ENCODE measurements at places on chromosomes 4 and X.

GRCh38 chrX:1502241-1502640 is 34.7 kb downstream of the P2RY8 start:
- DNase-seq = no peak

- no peak for DNase-seq
Measured at GRCh38 chr4:170662250-170662649, 572.5 kb upstream of the AADAT start.

DNA sequence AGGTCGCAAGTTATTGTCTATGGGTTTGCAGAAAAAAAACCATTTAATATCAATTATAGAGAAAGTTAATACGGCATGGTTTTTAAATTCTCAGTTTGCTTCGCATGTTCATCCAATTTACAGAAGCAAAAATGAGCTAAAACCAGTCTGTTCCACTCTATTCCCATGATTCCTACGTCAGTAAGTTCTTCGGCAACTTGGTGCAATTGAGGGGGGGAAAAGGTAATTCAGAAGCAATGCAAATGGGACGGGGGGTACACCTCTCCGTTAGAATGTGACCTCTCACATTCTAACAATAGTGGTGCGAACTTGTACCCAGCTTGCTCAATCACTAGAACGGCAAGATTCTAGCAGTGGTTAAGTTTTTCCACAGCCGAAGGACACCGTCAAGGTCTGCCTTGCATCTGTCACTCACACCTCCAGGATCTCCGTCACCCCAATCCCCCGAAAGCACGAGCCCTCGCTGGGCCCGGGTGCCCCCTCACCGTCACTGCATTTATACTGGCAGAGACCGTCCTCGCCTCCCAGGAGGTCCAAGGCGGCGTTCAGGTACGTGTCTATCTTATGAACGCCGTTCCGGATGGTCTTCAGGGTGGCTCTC is 653 bp downstream of the PLA2G12A start:
- no peak for DNase-seq

DNA sequence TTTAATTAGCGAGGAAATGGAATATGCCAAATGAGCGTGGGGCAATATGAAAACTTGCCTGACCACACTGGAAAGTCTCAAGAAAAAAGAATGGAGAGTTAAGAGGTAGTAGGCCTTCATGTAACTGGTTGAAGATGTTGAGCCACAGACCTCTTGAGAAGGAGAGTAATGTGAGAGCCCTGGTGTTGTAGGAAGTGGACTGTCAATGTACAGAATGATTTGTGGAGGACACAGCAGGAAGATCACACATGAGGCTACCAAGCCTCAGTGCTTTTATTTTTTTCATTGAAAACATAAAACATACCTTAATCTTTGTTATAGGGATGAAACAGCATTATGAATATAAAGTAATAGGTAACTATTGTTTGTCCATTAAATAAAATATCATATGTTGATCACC is 331.6 kb downstream of the UNC5C start:
- DNase-seq = no peak

- DNase-seq = no peak
Measured at GRCh38 chr4:124032035-124032434, 635.4 kb downstream of the SPRY1 start.

- DNase-seq = no peak
Measured at GRCh38 chr4:118743867-118744266, 58.7 kb downstream of the METTL14 start.

DNA sequence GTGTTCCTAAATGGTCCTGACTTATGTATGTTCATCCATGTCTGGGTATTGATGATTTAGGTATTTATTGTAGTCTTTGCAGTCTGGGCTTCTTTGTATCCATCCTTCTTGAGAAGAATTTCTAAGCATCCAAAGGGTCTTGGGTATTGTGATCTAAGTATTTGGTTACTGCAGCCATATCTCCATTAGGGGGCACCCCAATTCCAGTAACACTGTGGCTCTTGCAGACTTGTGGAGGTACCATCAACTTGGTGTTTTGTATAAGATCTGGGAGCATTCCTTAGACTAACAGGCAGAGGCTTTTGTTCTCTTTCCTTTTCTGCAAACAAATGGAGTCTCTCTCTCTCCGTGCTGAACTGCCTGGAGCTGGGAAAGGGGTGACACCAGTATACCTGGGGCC is 113.7 kb upstream of the NEXMIF start:
- DNase-seq = peak; percentile 63

- peak; percentile 86 for DNase-seq
Measured at GRCh38 chrX:154436983-154437752, at the start of gene GDI1. GDI1 (plus strand) TSS chrX:154437154; CDS start chrX:154437255, 101 bp downstream.

DNA sequence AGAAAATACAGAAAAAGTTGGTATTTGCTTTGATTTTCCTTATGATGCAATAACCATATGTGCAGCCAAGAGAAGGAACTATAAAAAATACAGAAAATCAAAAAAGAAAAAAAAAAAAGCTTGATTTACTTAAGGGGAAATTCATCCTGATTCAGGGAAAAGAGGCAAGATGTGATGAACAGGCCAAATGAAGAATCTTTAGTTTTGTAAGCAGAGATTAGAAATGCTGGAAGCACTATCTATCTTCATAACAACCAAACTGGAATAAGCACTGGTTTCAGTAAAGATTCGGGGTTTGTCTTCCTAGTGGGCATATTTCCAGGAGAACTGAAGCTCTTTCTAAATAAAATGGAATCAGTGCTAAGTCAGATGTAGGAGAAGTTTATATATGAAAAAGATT is 82.9 kb upstream of the KCNIP4 start:
- DNase-seq = no peak

DNA sequence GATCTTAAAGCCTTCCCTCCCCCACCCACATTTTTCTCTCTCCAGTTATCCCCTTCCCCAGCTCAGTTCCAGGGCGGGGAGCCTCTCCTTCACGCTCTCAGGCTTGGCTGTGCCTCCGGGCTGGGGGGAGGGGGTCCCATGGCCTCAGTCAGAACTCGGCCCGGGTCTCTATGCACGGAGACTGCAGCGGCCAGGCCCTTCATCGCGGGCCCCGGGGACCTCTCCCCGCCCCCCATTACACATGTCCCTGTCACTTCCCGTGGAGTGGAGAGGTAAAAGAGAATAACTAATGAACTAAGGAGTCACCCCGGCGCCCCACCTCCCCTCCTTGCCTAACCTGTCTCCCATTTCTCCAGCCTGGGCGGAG is 838 bp upstream of the PRICKLE3 start:
- DNase-seq = no peak

DNA sequence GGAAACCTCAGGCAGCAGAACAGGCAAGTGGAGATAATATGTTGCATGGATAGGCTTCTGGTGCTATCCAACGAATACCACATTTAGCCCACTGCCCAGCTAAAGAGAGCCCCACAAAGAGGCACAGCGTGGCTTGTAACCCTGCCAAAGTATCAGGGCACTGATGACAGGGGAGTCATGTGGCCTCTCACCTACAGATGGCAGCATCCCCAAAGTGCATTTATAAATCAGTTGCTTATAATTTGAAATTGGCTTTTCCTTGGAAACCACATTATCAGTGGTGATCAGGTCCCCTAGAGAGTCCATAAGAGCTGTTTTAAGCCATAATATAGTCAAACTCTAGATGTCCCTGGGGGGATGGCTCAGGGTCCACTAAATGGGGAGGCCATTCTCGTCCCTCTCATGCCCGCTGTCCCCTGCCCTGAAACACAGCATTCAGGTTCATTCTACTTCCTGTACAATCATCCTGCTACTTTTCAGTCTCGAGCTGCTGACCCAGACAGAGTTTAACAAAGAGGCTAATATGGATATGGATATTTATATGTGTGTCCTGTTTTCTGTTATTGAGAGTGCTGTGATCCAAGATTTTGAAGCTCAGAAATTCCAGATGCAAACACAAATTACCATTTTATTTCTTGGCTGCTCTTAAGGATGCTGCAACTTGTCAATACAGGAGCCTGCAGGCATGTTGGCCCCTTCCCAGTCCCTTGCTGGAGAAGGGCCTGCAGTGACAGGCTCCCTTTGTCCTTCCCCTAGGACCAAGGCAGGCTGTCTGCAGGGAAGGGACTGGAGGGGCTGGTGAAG is 28.5 kb downstream of the SRPX start:
- peak; percentile 48 for DNase-seq

Data from HAP-1 (cell line).